Activated CD8-positive, alpha-beta memory T cell treated with anti-CD3 and anti-CD28 coated beads, Interleukin-2, amount 10 ng/mL, durations not matched to agents 7 days and 5 days (primary cell): ENCODE measurements at places on chromosomes 7 and 10. TPM values are rescaled to one million over a fixed set of nuclear protein-coding genes. Genes with fewer than 3 reads are reported as not detected.

Gene RTKN2
- 2.9 TPM for total RNA-seq

Gene CADPS2
- total RNA-seq, result not detected

Gene TMEM270
- not detected for total RNA-seq

Gene MYOF
- 5.5 TPM for total RNA-seq

Gene MNX1
- not detected for total RNA-seq

Gene ASCC1
- 36.8 TPM for total RNA-seq

Gene ACTL6B
- not detected for total RNA-seq

DNA sequence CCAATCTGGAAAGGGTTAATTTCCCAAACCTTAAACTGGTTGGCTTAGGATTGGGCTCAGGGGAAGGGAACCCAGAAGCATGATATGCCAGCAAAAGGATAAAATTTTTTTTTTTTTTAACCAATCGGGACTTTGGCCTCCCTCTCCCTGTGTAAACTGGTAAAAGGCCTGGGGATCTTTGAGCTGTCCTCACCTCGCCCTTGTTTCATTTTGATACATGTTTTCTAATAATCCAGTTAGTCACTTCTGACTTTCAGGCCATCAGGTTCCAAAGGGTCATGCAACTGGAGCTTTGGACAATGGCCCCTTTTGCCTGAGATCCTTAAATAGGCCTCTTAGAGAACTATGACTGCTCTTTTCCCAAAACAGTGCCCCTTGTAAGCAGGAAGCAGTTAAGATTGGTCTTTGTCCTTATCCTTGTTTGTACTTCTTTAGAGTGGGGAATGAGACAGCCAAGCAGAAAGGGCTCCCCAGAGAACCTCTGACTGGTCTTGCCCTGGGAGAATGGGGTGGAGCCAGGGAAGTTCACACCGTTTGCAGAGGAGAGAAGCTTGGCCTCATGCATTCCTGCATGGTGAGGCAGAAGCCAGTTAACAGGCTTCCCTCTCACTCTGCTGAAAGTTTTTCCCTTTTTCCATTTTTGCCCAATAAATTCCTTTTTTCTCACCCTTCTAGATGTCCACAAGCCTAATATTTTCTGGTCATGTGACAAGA lies 424.2 kb upstream of the CNTNAP2 start:
- DNase-seq, result no peak

GRCh38 chr10:78336402-78336791 lies 302.7 kb downstream of the RPS24 start:
- DNase-seq, result no peak

DNA sequence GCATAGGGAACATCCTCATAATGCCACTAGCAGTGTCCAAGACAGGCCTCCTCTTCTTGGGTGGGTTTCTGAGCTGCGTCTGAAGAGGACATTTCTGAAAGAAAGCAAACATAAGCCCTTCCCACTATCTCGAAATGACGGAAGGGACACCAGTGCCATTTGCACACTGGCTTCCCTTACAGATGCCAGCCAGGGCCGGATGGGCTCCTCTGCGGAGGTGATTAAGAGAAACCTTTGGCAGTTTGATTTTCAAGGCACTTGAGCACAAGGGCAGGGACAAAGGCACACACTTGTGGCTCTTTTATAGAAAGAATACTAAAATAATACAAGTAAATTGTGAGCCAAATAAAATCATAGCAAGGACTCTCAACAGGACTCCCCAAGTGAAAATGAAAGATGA lies 106.6 kb upstream of the CELF2 start:
- DNase-seq, result no peak

- DNase-seq, result no peak
These were observed 2.0 kb downstream of the GRIFIN start for GRCh38 chr7:2474224-2474623.

DNA sequence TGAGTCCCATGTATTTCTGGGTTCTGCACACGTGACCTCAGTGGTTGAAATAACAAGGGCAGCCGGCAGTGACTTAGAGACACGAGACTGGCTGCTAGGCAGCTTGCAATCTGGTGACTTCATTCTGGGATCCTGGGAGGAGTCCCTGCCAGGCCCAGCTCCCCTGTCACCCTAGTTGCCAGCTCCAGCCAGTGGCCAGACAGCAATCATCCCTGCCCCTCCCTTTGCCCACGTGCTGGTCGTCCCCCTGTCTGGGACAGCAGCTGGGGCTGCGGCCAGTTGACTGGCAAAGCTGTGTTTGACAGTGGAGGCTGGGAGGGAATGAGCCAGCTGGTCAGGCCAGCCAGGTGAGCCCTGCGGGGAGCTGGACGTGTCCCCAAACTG lies 30.0 kb downstream of the ADGRA1 start:
- no peak for DNase-seq

GRCh38 chr10:117345143-117345542 lies 30.1 kb downstream of the PDZD8 start:
- no peak for DNase-seq

- DNase-seq, result no peak
These were observed 55.1 kb downstream of the IFIT5 start for GRCh38 chr10:89469517-89469916.

- DNase-seq, result no peak
These were observed 27.0 kb upstream of the SUN1 start for GRCh38 chr7:805261-805660.

GRCh38 chr10:102335184-102335583 lies 60.3 kb upstream of the NFKB2 start:
- DNase-seq, result no peak

GRCh38 chr7:981793-982510 lies 1.0 kb upstream of the CYP2W1 start:
- DNase-seq, result no peak

DNA sequence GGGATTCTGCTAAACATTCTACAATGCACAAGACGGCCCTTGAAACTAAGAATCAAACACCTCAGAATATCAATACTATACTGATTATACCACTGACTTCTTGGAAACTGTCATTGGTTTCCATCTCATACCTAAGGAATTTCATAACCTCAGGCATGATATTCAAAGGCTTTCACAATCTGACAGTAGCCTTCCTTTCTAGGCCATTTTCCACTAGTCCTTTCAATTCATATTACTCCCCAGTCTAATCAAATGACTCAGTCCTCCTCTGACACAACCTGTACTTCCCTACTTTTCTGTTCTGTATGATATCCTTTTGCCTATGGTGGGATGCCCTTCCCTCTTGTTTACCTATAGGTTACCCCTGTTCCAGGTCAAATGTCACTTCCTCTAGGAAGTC lies 48.3 kb downstream of the CSTF2T start:
- DNase-seq, result no peak
